ENCODE measurements at places on chromosomes 2 and 18.

GRCh38 chr2:225893151-225893550 lies 493.6 kb downstream of the NYAP2 start:
- DNase-seq: no peak

GRCh38 chr18:12041561-12041960 lies 52.1 kb upstream of the ANKRD62 start:
- DNase-seq: peak; percentile 43

DNA sequence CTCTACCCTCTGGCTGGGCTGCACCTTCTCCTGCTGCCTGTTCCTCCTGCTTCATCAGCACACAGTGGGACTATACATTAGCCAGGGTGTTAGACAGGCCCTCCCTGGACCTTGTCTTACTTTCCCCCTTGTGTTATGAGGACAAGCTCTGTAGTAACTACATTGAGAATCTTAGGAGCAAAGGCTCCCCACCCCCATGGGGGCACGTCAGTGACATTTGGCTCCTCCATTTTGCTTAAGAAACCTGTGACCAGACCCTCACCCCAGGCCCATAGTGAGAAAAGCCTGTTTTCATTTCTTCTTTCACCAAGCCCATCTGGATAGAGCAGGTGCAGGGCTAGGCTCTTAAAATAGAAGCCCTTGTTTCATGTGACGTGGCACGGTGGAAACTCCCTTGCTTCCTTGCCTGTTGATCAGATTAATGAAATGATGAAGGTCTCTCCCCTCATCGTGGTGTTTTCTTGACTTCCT lies 146.7 kb downstream of the RPIA start:
- DNase-seq: no peak

- DNase-seq: no peak
These were observed 32.1 kb upstream of the COLEC12 start for GRCh38 chr18:532632-533031.

- DNase-seq: no peak
These were observed 4.9 kb upstream of the PHLPP1 start for GRCh38 chr18:62710417-62710816.

DNA sequence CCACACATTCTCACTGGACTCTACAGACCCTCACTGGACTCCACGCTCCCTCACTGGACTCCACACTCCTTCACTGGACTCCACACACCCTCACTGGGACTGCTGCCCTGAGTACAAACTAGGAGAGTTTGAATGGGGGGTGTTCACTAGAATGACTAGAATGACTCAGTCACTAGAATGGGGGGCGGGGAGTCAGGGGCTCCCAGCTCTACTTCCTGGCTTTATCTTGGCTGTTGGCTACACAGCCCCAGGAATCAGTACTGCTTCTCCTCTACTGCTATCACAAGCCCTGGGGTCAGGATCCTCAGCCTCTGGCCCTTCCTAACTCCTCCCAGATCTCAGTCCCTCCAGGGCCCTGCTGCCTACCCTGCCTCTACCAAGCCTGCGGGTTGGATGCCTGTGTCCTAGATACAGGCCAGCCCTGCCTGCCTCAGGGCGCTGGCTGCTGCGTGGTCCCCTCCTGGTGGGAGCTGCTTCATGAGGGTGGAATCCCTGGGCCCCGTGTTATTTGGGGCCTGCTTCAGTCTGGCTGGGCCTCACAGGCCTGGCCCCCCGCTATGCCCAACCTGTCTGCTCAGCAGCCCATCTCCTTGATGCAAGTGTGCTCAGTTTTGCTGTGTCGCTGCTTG lies 7.8 kb downstream of the PTMA start:
- DNase-seq: no peak

GRCh38 chr2:182522972-182523473 lies 96.2 kb upstream of the PDE1A start:
- no peak for DNase-seq

DNA sequence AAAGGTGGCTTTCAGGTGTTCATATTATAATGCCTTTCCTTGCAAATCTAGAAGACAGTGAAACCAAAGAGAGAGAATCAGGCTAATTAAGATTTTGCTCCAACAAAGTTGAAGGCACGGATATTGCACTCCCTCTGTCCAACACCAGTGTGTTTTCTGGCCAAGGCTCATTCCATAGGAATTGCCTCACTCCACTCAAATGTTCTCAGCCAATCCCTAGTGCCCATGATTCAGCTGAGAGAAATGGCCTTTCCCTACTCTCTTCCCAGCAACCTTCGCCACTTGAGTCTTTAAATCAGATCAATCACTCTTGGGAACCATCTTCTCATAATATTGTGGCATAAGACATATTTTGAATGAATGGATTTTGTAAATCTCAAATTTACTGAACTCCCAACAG lies 768.2 kb upstream of the ACVR2A start:
- no peak for DNase-seq

GRCh38 chr2:20781656-20782265 lies 41.1 kb downstream of the LDAH start:
- peak; percentile 12 for DNase-seq

DNA sequence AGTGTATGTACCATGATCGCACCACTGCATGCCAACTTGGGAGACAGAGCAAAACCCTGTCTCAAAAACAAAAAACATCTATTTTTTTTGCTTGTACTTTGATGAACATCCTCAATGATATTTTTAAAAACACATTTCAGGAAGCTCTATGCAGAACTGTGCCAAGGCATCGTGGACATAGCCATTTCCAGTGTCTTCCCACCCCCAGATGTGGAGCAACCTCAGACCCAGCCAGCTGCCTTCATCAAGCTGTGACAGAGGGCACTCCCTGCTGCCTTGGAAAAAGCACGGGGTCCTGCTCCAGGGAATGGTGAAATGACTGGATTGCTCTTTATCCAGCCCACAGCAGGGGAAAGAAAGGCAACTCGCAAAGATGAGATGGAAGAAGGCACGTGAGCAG lies 13.7 kb upstream of the POLR1B start:
- DNase-seq: no peak

- DNase-seq: no peak
These were observed 44.9 kb downstream of the CPO start for GRCh38 chr2:206984206-206984605.

- no peak for DNase-seq
These were observed 92.9 kb upstream of the CYP1B1 start for GRCh38 chr2:38168710-38169480.

DNA sequence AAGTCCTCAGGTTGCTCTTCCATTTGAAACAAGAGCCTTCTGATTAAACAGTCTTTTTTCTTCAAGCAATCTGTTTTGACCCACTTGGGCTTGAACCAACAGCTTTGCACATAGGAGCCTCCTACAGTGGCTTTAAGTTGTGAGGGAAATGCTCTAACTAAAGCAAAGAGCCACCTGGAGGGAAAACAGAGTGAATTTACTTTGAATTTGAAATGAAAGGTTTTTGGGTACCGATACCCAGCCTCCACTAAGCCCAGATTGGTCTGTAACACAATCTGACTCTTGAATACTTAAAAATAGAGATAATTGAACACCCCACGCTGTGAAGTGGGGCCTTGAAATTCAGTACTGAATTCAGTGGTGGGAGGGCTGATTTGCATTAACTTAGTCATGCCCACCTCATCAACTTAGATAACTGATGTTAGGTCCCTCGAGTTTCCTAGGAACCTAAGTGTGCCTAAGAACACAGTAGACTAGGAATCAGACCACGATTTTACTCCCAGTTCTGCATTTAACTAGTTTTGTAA lies 56.3 kb upstream of the ACVR1C start:
- no peak for DNase-seq

DNA sequence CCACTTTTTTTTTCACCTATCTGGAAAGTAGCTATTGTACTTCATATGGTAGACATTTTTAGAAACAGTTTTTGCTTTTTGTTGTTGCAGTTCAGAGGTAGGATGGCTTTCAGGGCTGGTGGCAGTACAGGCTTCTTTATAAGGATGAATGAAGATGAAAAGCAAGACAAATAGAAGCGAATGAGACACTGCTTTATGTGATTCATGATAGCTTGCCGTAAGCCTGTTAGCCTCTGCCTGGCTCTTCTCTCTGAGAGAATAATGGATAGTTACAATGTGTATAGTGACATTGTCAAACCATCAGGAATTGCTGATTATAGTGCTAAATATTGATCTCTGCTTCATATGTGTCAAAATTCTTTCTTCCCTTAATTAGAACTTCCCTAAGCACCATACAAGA lies 173.7 kb downstream of the NR4A2 start:
- no peak for DNase-seq

- no peak for DNase-seq
These were observed 410.5 kb upstream of the CNTNAP5 start for GRCh38 chr2:123614596-123614995.

- no peak for DNase-seq
These were observed 102.1 kb downstream of the MYOM1 start for GRCh38 chr18:3117493-3118192.

- DNase-seq: no peak
These were observed 39.5 kb downstream of the ZC3H6 start for GRCh38 chr2:112314856-112315255.

DNA sequence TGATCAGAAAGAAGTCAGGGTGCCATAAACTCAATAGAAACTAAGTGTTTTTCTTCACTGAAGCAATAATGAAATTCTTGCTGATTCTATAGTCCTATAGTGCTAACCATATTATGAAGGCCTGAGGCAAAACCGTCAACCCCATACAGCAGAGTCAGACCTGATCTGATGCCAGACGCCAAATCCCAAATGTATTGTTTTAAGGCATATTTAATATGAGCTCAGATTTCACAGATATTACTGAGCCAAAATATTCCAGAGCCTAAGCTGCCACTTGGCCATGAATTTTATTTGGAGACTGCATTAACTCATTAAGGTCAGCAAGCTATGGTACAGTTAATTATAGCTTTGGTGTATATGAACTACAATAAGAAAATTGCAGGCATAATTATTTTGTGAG lies 53.4 kb downstream of the SCN1A start:
- no peak for DNase-seq
